Tongue (tissue), 3 donors: ENCODE measurements at places on chromosomes 1 and 21. TPM values are rescaled to one million over a fixed set of nuclear protein-coding genes. Genes with fewer than 3 reads are reported as not detected.

Gene SELP
- total RNA-seq: 7.2 TPM

Gene PRAMEF11
- total RNA-seq: not detected

Gene TEX38
- total RNA-seq: not detected

DNA sequence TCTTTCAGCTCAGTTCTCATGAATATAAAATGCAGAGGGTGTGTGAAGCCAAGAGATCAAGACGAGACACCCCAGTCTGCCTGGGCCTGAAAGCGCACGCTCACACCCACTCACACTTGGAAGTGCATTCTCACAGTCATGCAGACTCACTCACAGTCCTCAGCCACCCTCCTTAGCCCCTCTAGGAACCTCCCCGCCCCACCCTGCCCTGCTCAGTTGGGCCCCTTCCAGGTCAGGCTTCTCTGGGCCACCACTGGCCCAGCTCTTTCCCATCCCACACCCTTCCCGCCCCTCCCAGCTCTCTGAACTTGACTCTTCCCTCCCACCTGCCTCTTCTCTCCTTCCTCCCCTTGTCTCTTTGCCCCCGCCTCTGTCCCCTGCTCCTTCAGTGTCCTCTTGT lies 93.8 kb downstream of the EPHB2 start:
- no peak for DNase-seq

GRCh38 chr1:70583522-70583921 lies 172.5 kb downstream of the CTH start:
- DNase-seq: no peak

DNA sequence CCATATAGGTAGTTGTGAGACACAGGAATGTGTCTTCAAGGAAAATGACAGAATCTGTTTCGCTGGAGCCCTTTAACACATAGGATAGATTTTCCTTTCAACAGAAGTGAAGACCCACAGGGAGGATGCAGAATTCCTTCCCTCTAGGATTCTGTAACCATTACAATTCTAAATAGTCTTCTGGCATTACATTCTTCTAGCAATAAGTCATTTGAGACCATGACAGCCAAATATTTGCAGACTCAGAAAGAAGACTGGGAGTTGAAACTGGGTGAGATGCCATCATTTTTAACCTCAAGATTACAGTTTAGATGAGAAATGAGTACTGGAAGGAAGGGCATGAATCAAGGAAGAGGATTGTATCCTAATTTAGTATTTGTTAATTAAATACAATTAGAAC lies 61.6 kb downstream of the ZBTB18 start:
- DNase-seq: no peak

GRCh38 chr21:35530766-35531165 lies 481.7 kb upstream of the RUNX1 start:
- DNase-seq: no peak

Gene RAB3B
- 0.51 TPM for total RNA-seq

Gene MNDA
- 5.9 TPM for total RNA-seq

DNA sequence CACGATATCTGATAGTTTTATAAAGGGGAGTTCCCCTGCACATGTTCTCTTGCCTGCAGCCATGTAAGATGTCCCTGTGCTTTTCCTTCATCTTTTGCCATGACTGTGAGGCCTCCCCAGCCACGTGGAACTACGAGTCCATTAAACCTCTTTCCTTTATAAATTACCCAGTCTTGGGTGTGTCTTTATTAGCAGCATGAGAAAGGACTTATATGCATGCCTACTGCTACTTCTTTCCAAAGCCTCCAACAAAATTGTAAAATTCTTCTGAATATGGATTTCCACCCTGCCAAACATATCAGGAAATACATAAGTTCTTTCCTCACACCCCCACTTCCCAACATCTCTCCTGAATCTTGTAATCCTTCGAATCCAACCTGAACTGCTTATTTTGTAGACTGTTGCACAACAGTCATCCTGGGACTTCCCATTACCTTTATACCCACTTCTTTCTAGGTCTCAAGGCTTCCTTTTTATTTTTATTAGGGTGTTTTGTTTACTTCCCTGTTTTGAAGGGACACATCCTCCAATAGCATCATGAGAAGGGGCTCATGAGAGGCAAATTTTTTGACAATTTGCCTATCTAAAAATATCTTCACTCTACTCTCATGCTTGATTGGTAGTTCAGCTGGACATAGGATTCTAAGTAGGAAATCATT lies 67.5 kb upstream of the MUTYH start:
- no peak for DNase-seq
